ENCODE measurements at places on chromosomes 16 and 17.

DNA sequence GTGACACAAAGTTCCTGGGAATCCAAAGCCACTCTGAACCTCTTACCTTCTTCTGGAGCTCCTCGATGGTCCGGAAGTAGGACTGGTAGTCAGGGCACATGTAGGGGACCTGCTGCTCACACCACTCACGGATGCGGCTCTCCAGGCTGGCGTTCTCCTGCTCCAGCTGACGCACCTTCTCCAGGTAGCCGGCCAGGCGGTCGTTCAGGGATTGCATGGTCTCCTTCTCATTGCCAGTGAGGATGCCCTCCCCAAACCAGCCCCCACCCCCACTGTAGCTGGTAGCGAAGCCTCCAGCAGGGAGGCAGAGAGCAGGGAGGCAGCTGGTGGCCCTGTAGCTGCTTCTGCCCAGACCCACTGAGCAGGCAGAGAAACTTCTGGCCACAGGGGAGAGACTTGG, 370 bp downstream of the KRT35 start:
- DNase-seq, result no peak

- DNase-seq, result peak; percentile 68
These were observed 664 bp downstream of the HBQ1 start for GRCh38 chr16:180681-181564.

- no peak for DNase-seq
These were observed 2.3 kb upstream of the SSTR5 start for GRCh38 chr16:1070084-1070863.

DNA sequence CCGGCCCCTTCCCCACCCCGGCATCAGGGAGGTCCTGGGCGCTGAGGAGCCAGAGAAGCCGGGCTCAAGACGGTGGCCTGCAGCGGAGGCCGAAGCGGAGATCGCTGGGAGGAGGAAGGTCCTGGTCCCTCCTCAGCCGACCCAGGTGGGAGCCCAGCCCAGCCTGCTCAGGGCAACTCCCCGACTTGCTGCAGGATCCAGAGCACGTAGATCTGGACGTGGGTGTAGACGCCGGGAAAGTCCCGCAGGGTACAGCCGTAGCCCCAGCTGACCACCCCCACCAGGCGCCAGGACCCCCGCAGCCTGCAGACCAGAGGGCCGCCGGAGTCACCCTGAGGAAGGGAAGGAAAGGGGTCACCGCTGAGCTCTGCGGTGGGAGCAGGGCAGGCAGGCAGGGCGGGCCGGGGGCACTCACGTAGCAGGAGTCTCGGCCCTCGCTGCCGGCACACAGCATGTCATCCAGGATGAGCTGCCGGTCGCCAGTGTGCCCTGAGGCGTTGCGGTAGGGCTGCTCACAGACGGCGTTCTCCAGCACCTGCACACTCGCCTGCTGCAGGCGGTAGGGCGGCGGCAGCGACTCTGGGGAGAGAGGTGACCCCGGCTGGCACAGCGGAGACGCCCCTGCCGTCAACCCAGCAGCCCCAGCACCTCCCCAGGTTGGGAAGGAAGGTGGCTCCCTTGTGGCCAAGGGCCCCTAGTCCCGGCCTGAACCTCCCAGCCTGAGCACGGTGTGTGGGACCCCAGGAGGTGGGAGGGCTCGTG, 5.4 kb downstream of the TPSD1 start:
- DNase-seq, result no peak

- no peak for DNase-seq
These were observed 1.3 kb downstream of the BICDL2 start for GRCh38 chr16:3035289-3035971.

GRCh38 chr16:23557779-23558702, 514 bp downstream of the UBFD1 start:
- no peak for DNase-seq

GRCh38 chr17:62093188-62094155, 28.4 kb upstream of the MED13 start:
- DNase-seq, result peak; percentile 8

GRCh38 chr17:29825604-29826003, 104.4 kb downstream of the SSH2 start:
- no peak for DNase-seq

GRCh38 chr16:69131839-69132423, 457 bp downstream of the CHTF8 start:
- peak; percentile 93 for DNase-seq

DNA sequence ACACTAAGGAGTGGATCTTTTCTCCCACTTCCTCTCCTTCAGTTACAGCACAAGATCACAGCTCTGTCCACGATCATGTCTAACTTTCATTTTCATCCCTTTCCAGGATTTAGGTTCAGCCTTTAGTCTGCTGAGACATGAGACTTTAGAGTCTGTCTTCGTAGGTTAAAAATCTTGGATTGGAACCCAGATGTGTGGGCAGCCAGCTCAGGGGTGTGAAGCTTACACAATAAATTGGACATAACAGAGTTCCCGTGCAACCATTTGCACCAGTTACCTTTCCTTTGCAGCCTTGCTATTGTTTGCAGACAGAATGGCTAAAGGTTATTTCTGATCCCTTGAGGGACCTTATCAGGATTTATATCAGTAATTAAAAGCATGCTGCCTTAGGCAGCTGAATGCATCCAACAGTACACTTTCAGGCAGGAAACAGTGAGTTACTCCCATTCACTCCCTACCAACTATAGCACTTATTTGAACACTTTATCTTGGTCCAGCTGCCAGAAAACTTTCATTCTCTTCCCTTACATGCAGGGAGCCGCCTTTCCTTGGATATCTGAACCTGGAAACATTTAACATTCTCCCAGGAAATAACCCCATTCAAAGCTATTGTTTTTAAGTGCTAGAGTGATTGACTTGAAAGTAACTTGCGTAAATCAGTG, 87.3 kb downstream of the TMEM100 start:
- no peak for DNase-seq

DNA sequence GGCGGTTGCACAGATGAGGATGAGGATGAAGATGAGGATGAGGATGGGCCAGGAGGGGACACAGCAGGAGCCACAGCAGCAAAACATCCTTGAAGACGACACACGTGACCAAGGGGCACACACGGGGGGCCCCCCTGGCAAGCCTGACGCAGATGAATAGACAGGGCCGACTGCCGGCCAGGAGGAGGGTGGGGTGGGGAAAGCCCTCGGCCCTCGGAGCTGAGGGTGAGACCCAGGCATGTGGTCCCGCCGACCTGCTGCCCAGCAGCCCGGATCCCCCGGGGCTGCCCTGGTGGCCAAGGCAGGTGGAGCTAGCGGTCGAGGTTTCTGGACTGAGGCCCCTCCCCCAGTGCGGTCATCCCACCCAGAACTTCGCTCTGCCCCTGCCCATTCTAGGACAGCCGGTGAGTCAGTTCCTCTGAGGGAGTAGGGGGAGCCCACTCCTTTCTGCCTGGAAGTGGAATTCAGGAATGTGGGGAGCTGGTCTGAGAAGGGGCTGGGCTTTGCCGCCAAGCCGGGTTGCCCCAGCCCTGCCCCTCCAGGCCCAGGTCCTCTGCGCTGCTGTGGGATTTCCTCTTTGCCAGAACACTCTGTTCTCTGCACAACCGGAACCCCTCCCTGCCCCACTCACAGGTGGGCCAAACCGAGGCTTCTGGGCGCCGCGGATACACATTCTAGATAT, 9.9 kb downstream of the CYGB start:
- no peak for DNase-seq

- DNase-seq, result no peak
These were observed 151.0 kb upstream of the TOX3 start for GRCh38 chr16:52697971-52698370.

GRCh38 chr16:3189869-3190268, 1.9 kb downstream of the OR1F1 start:
- no peak for DNase-seq
